ENCODE measurements at places on chromosomes 11 and 22.

DNA sequence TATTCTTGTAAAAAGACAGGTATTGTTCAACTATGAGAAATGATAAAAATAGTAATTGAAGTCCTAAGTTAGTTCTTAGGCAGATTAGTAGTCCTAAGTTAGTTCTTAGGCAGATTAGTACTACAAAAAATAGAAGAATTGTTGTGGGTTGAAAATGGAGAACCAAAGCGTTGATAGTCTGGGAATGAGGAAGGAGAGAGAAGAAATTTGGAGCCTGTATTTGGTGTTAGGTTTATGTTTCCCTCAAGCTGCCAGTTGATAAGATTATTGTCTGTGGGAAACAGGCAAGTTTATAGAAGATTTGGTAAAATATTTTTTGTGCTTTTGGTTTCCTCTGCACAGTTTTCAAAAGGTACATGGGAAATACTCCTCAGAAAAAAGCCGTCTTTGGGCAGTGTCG, 3.6 kb downstream of the BCO2 start:
- DNase-seq, result no peak

DNA sequence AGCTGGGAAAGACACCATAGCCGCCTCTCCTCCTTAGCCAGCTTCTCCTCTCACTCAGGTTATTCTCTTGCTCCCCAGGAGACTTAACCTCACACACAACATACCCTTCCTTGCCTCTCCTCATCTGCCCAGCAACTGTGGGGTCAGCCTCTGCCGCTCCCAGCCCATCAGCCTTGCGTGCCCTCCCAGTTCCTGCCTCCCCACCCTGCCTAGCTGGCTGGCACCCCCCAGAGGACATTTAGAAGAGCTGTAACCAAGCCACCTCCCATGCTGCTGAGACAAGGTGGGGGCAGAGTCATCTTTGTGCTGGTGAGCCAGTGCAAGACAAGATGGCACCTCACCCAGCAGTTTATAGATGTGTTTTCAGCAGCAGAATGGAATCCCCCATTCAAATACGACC, 38.2 kb downstream of the TOM1 start:
- no peak for DNase-seq

GRCh38 chr11:27241311-27242122, 121.5 kb downstream of the CCDC34 start:
- no peak for DNase-seq

DNA sequence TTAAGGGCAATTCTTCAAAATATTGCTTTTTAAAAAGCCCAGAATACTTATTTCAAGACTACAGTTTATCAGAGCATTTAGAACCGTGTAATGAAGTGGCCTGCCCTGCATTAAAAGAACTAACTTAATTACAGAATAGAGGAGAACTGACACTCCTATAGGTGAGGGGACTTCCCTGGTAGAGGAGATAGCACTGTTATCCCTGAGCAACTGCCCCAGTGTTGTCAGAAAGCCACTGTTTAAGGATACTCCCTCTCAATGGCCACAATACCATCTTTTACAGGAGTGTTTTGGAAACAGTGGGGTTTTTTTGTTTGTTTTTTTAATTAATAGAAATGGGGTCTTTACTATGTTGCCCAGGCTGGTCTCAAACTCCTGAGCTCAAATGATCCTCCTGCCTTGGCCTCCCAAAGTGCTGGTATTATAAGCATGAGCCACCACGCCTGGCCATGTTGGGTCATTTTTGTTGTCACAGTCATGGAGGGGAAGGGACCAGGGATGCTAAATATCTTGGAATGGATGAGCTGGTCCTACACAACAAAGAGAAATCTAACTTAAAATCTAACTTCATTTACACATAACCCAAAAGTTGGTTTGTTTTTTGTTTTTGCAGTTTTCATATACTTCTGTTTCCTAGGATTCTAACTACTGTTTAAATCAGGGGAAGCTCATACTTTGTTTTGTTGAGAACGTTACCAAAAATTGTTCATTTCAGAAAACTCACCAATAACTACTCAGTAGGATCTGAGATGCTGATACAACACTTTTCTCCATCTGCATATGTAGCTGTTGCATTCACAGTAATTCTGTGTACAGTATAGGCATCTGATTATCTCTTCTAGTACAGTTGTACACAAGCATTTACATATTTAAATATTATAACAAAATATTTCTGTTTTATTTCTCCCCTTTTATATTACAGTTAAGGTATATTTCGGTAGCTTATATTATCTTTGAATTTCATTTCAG, 8.1 kb downstream of the RPL27A start:
- DNase-seq, result no peak

DNA sequence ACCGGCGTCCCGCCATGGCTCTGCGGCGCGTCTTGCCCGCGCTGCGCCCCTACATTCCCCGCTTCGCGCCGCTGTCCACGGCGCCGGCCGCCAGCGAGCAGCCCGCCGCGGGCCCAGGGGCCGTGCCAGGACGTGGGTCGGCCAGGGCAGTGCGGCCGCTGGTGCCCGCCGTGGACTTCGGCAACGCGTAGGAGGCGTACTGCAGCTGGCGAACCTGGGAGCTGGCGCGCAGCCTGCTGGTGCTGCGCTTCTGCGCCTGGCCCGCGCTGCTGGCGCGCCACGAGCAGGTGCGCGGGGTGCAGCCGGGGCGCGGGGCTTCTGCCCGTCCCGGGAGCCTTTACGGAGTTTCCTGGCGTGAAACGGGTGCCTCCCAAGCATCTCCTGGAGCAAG, 20.1 kb downstream of the DGCR6L start:
- DNase-seq, result no peak

DNA sequence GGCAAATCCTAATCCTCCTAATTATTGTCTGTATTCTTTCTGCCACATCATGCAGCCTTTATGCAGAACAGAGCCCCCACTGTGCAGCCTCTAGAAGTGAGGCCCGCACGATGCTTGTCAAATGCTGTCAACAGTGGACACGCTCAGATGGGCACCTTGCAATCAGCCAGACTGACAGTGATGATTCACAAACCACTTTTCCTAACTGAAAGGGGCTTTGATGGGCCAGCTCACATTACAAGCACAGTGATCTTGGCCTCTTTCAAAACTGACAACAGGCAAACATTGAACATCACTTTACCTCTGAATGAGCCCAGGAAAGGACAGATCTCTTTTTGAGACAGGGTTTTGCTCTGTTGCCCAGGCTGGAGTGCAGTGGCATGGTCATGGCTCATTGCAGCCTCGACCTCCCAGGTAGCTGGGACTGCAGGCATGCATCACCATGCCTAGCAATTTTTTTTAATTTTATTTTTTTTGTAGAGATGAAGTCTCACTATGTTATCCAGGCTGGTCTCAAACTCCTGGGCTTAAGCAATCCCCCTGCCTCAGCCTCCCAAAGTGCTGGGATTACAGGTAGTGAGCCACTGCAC, 18.0 kb upstream of the E2F8 start:
- no peak for DNase-seq

GRCh38 chr11:43315966-43316365, 4.2 kb downstream of the API5 start:
- DNase-seq, result no peak

- no peak for DNase-seq
Observed at GRCh38 chr11:64040684-64041322, 5.1 kb downstream of the FLRT1 start.

GRCh38 chr11:94786264-94787126, 18.3 kb downstream of the AMOTL1 start:
- DNase-seq, result no peak

DNA sequence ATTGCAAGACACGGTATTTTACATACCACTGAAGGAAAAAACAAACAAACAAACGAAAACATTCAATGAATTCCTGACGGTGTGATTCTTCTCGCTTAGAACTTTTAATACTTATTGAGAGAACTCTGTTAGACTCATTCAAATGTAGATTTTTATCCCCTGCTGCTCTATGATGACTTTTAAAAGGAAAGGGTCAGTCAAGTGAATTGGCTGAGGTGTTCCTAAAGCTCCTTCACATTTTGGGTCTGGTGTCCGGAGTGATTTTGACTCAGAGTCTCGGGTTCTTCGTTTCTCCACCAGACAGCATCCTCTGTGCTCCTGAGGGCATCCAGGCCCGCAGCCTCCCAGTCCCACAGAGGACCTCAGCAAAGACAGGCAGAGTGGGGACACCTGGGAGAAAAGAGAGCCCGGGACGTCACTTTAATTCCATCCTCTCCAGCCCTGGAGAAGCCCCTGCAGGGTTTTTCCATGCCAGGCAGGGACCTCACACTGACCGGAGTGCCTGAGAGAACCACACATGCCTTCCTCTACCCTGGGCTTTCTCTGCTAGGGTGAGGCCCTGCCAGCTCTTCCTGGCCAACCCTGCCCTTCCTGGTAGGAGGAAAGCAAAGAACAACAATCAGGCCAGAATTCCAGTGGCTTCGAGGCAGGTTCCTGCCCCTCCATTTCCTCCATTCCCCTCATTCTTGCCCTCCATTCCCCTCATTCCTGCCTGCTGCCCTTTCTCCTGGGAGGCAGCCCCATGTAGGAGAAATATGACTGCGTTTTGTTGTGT, 1.4 kb upstream of the CSF2RB start:
- DNase-seq, result no peak

GRCh38 chr11:116893437-116893836, 56.0 kb upstream of the APOA1 start:
- DNase-seq, result no peak

DNA sequence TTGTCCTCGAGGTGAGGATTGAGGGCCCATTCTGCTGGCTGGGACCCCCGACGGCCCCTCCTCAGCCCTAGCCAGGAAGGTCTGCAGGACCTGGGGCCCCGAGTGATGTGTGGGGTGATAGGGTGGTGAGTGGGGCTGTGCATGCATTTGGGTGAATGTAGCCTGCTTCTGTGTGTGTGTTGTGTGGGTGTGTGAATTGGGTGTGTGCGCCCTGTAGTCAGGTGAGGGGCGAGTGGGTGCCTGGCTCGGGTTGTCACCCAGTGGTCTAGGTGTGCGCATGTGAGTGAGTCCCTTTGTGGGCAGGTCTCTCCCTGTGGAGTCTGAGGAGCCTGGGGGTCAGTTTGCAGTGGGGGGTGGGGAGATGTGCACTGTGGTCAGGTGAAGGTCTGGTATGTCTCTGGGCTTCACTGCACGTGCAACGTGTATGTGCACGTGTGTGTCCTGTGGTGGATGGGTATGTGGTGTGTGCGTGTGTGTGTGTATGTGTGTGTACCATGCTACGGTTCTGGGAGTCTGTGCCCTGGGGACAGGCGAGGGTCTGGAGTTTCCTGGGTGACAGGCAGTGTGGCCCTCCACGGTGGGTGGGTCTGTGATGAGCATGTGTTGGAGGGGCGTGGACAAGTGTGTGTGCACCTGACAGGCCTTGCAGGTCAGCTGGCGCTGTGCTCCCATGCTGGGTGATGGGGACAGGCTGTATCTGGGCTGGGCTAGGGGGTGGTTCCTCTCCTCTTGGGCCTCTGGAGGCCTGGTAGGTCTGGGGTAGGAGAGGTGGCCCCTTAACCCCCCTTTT, 1.0 kb downstream of the TMEM151A start:
- no peak for DNase-seq

DNA sequence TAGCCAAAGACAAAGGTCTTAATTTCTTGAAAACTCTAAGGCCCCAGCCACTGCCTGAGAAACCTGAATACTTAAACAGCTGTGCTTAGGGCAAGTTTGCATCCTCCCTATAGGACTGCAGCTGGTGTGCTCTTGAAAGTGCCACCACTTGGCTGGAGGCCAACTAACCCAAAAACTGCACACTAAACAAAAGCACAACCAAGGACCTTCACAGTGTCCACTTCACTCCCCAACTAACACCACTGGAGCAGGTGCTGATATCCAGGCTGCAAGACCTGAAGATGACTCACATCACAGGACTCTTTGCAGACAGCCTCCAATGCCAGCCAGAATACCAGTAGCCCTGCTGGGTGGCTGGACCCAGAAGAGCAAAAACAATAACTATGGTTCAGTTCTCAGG, 357.7 kb upstream of the ARHGAP42 start:
- DNase-seq, result no peak

- no peak for DNase-seq
Observed at GRCh38 chr11:69963533-69964246, 114.4 kb upstream of the ANO1 start.

DNA sequence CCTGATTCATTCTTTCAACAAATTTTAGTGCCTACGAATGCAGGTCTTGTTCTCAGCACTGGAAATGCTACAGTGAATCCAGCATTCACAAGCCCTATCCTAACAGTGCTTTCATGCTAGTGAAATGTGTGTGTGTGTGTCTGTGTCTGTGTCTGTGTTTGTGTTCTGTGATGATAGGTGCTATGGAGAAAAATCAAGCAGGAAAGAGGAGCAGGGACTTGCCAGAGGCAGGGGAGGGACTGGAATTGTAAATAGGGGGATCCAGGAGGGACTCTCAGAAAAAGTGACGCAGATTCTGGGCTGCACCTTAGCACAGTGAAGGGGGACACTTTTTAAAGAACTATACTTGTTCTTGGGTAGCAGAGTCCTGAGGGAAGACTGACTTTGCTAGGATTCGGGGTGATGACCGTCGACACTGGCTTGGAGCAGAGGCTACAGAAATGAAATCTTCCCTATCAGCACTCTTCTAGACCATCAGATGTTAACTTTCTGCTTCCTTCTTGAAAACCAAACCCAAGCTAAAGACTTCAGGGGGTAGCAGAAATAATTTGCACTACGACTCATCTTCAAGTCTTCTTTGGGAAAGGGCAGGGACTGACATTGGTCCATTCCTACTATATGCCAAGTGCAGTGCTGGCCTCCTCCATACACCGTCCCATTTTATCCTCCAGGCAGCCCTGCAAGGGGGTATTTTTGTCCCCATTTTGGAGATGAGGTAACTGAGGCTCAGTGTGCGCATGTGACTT, 39.3 kb upstream of the PTPRJ start:
- DNase-seq, result no peak

DNA sequence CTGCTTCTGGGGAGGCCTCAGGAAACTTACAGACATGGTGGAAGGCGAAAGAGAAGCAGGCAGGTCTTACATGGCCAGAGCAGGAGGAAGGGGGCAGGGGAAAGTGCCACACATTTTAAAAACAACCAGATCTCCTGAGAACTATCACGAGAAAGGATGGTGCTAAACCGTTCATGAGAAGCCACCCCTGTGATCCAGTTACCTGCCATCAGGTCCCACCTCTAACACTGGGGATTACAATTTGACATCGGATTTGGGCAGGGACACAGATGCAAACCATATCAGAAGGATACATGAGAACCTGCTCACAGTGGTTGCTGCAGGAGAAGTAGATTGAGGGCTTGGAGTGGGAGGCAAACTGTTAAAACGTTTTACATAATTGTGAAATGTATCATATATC, 152.2 kb downstream of the ADAMTS15 start:
- no peak for DNase-seq

- DNase-seq, result no peak
Observed at GRCh38 chr11:37519781-37520180, 921.7 kb upstream of the RAG2 start.

DNA sequence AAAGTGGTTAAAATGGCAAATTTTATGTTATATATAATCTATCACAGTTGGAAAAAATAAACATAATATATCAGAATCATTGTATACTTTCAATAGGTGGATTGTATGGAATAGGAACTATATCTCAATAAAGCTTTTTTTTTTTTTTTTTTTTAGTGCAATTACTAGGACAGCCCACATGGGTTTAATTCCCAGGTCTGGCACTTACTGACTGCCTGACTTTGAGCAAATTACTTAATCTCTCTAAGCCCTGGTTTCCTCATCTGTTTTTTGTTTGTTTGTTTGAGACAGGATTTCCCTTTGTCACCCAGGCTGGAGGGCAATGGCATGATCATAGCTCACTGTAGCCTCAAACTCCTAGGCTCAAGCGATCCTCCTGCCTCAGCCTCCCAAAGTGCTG, 26.1 kb upstream of the BAIAP2L2 start:
- DNase-seq, result no peak

GRCh38 chr11:126115816-126116331, 53.2 kb upstream of the CDON start:
- no peak for DNase-seq

GRCh38 chr22:50117168-50117762, 27.5 kb downstream of the MOV10L1 start:
- no peak for DNase-seq

- no peak for DNase-seq
Observed at GRCh38 chr22:44797181-44797725, 44.9 kb downstream of the ARHGAP8 start.
